Activated CD4-positive, alpha-beta T cell treated with anti-CD3 and anti-CD28 coated beads for 24 hours (primary cell): ENCODE measurements at places on chromosomes 5 and 9.

DNA sequence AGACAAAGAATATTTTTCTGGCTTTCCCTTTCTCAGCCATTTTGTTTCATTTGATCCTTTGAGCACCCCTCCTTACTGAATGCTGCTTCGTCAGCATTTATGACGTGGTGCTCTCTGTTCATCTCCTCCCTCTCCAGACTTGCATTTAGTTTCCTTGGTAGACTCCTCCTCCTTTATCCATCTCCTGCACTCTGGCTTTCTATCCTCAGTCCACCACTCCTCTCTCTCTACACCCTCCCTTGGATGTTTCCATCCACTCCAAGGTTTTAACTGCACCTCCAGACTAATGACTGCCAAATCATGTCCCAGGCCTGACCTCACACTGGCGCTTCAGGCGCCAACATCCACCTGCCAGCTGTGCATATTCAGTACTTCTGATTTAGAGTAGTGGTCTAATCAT is 245.4 kb downstream of the RAB3C start:
- DNase-seq, result no peak

GRCh38 chr9:130243015-130243881 is 22.3 kb upstream of the HMCN2 start:
- peak; percentile 86 for DNase-seq

DNA sequence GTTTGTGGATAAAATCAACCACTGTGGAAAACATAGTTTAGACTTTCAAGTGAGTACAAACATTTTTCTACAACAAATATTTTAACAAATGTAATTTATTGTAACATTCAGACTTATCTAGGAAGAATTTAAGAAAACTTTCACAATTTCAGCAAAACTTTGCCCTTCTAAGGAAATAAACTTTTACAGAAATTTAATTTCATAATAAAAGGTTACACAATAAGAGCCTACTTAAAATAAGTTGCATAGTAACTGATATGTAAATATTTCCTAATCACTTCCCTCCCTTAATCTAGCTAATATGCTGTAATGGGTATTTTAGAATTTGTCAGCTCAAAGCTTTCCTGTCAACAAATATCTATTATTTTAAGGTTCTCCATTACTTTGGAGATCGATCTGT is 1899.9 kb downstream of the MAT2B start:
- no peak for DNase-seq

- DNase-seq, result no peak
Observed at GRCh38 chr9:96587338-96588315, 32.0 kb downstream of the CDC14B start.

- DNase-seq, result no peak
Observed at GRCh38 chr5:103362211-103362610, 103.6 kb downstream of the MACIR start.
